Fibroblast of the aortic adventitia (primary cell): ENCODE measurements at places on chromosomes 6 and 20. TPM values are rescaled to one million over a fixed set of nuclear protein-coding genes. Genes with fewer than 3 reads are reported as not detected.

Gene PTCRA
- not detected in 2 replicates for total RNA-seq

Gene MEI4
- not detected in 2 replicates for total RNA-seq

Gene HLA-DQA2
- total RNA-seq = not detected in 2 replicates

Gene PPP1R18
- total RNA-seq = 33.0 and 82.2 TPM in 2 replicates

DNA sequence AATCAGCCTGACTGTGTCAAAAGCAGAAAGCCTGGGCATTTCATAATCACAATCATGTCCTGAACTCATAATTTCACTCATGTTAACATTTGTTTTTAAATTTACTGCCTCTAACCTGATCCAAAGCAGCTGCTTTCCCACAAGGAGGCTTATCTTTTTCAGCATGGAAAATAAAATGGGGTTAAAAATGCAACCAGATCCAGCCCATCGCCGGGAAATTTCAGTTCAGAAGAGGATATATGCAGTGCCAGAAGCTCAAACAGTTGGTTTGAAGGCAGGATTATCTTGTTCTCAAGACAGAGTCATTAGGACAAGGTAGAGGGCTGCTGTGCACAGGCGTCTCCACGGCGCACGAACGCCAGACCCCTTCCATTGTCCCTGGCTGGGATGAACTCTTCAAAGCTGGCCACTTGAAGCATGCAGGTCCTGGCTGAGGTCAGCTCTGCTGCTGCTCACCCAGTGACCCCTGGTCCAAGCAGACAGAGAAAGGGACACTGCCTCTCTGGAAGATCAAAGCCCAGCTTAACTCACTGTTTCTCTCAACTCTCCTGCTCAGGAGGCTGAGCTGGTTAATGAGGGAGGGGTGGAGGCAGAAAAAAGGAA lies 191.1 kb upstream of the HEY2 start:
- DNase-seq = peak; percentile 13

- no peak for DNase-seq
Measured at GRCh38 chr6:157885211-157885788, 62.3 kb downstream of the SNX9 start.

- peak; percentile 40 for DNase-seq
Measured at GRCh38 chr6:84597238-84597875, 167.0 kb downstream of the TBX18 start.

DNA sequence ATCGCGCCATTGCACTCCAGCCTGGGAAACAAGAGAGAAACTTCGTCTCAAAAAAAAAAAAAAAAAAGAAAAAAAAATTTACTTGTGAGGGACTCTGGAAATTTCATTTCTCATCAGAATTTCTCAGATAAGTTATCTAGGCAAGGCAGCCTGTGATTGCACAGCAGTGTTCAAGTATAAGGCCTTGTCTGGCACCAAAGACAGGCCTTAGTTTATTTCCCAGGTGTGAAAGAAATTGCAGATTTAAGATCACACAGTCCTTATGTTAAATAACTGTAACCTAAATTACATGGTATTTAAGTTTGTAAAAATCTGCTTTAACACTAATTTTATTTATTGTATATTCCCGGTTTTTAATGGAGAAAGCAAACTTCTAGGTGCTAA lies 34.8 kb downstream of the HFE start:
- DNase-seq = no peak

- no peak for DNase-seq
Measured at GRCh38 chr6:30683183-30683979, 3.1 kb downstream of the PPP1R18 start.

DNA sequence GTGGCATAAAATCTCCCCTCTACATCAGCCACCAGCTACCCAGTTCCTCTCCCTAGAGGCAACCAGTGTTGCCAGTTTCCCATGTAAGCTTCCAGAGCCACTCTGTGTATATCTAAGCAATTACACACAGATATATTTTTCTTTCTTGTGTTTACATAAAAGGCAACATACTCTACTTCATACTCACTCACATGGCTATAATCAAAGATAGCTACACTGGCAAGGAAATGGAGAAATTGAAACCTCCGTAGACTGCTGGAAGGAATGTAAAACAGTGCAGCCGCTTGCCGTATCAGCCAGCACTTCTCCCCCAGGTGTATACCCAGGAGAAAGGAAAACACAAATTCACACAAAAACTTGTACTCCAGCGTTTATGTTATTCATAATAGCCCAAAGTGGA lies 38.5 kb upstream of the NELFCD start:
- no peak for DNase-seq

GRCh38 chr6:167090171-167090570 lies 32.7 kb upstream of the CCR6 start:
- no peak for DNase-seq

DNA sequence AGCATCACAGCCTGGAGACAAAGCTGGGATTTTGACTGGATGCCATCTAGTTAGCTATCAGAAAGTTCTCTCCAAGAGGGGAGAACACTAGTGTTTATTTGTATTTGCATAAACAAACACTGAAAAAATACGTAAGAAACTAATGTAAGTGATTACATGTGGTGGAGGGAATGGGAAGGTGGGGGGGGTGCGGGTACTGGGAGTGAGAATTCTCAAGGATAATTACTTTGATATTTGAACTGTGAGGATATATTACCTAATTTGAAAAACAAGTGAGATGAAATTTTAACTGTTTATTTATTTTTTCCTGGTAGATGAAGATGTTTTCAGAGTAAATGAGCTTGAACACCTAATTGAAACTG lies 54.7 kb downstream of the VEGFA start:
- DNase-seq = no peak

DNA sequence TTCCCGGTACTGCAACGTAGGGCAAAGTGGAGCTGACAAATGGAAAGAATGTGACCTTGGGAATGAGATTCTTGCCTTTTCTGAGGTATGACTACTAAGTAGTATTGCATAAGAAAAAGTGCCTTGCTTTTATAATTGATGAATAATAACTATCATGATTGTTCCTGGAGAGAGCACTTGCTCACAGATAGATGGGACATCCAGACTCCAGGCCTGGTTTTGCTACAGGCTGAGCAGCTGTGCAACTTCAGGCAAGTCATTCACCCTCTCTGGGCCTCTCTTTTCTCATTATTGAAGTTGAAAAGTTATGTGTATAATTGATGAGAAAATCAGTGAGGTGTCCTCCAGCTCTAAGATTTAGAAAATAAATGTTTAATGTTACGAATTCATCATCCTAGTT lies 53.6 kb upstream of the MBOAT1 start:
- no peak for DNase-seq

DNA sequence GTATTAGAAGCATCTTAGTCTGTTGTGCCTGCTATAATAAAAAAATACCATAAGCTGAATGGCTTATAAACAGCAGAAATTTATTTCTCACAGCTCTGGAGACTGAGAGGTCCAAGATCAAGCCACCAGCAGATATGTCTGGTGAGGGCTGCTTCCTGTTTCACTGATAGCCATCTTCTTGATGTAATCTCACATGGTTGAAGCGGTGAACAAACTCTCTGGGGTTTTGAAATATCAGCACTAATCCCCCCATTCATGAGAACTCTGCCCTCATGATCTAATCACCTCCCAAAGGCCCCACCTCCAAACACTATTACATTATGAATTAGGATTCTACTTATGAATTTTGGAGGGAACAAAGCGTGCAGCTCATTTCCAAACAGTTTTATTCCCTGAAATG lies 11.6 kb upstream of the CLVS2 start:
- DNase-seq = no peak

GRCh38 chr20:57008217-57008616 lies 258.2 kb downstream of the BMP7 start:
- DNase-seq = no peak

GRCh38 chr20:38152621-38153221 lies 12.3 kb downstream of the TGM2 start:
- DNase-seq = peak; percentile 24
